ENCODE measurements at places on chromosomes 1 and 21.
A peak's percentile ranks its signal among the peaks of the same experiment; 100 is the strongest.

- no peak for DNase-seq
Measured at GRCh38 chr1:167698313-167698712, 23.5 kb upstream of the MPZL1 start.

DNA sequence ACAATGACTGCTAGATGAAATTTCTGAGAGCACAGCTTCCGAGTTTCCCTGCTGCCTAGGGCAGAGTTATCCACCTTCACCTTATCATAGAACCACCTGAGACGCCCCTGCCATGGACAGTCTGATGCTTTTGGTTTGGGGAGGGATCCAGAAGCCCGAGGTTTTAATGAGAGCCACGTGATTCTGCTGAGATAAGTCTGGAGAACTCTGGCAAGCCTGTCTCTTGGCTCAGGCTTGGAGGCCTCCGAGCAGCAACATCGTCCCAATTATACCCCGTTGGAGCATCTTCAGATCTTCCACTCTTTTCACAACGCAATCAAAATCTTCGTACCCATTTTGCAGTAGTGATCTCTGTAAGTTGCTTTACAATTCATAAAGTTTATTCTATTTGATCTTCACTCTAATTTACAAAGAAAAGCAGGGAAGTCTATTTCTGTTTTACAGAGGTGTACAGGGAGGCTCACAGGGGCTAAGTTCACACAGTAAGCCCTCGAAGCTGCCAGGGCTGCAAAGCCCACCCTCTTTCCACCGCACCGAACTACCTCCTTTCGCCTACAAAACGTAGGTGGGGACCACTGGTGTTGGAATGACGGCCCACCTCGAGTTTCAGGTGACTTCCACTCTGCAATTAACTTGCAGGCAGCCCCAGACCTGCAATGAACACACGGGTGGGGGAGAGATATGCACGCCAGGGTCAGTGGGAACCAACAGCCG lies 513 bp upstream of the HHAT start:
- DNase-seq: peak; percentile 19

- no peak for DNase-seq
Measured at GRCh38 chr1:201861448-201861847, 27.2 kb upstream of the SHISA4 start.

- DNase-seq: no peak
Measured at GRCh38 chr21:16583556-16583955, 853.8 kb downstream of the USP25 start.

DNA sequence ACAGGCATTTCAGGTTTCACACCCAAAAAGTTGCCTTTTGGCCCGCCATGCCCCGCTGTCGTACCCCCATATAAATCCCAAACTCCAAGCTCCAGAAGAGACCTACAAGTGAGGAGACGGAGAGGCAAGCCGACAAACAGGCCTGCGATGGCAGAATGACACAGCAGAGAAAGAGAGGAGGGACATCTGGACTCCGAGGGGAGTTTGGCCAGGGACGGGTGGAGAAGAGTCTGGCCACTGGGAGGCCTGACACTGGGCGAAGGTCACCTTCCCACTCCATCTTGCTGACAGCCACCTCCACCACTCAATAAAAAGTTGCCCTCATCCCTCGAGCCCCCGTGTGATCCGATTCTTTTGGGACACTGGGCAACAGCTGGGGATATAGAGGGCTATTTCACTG lies 1.9 kb upstream of the CFH start:
- DNase-seq: no peak

DNA sequence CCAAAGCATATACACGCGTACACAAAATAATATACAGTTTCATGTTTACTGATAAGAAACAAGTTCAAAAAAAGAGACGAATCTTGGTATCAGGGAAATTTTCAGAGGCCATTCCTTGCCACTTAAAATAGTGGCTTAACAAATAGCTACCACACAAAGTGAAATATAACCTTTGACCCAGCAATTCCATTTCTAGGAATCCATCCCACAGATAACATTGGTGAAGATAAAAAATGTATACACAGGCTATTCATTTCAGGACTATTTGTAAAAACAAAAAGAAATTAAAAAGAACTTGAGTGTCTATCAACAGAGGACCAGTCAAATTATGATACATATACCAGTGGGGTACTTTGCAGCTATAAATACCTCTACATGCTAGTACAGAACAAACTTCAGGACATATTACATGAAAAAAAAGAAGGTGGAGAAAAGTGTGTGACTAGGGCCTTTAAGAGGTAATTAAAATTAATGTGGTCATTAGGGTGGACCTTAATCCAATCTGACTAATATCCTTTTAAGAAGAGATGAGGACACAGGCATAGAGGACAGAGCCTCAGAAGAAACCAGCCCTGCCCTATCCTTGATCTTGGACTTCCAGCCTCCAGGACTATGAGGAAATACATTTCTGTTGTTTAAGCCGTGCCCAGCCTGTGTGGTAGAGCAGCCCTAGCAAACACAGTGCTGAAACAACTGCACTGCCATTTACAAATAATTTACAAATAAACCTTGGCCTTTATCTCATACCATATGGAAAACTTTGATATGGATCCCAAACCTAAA lies 7.8 kb downstream of the UBE2G2 start:
- no peak for DNase-seq

GRCh38 chr1:15693371-15693770 lies 9.3 kb downstream of the PLEKHM2 start:
- DNase-seq: no peak

DNA sequence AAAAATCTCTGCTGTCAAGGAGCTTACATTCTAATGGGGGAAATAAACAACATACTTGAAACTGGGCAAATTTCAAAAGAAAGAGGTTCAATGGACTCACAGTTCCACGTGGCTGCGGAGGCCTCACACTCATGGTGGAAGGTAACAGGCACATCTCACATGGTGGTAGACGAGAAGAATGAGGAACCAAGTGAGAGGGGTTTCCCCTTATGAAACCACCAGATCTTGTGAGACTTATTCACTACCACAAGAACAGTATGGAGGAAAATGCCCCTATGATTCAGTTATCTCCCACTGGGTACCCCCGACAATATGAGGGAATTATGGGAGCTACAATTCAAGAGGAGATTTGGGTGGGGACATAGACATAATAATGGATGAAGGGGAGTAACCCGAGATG lies 226.4 kb downstream of the ZP4 start:
- no peak for DNase-seq

DNA sequence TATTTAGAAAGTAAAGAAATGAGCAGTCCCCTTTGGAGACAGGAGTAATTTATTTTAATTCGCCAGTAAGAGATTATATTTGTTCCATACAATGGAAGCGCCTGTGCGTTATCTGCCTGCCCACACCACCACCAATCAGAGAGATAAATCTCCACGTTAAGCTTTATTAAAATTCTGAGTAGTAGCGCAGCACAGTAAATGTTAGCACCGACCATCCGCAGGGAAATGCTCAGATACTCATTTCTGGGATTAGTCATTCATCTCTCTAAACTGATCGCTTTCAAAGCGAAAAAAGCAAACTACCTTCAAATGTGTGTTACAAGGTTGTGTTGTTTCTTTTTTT lies 1.2 kb downstream of the ETS2 start:
- DNase-seq: no peak

Measured in frontal cortex (tissue), 4 donors.